Colonic mucosa (tissue), 4 donors: ENCODE measurements at places on chromosomes 3 and 15. TPM values are rescaled to one million over a fixed set of nuclear protein-coding genes. Genes with fewer than 3 reads are reported as not detected.
A peak's percentile ranks its signal among the peaks of the same experiment; 100 is the strongest.

- H3K27me3 ChIP-seq: no peaks in the 10 kb centered on the region
- no peak for DNase-seq
- H3K4me1 ChIP-seq: no peaks in the 10 kb centered on the region
- peaks cover 5% of the 10 kb centered on the region for H3K36me3 ChIP-seq
Observed at GRCh38 chr3:170149016-170149415, 32.5 kb downstream of the PHC3 start.

DNA sequence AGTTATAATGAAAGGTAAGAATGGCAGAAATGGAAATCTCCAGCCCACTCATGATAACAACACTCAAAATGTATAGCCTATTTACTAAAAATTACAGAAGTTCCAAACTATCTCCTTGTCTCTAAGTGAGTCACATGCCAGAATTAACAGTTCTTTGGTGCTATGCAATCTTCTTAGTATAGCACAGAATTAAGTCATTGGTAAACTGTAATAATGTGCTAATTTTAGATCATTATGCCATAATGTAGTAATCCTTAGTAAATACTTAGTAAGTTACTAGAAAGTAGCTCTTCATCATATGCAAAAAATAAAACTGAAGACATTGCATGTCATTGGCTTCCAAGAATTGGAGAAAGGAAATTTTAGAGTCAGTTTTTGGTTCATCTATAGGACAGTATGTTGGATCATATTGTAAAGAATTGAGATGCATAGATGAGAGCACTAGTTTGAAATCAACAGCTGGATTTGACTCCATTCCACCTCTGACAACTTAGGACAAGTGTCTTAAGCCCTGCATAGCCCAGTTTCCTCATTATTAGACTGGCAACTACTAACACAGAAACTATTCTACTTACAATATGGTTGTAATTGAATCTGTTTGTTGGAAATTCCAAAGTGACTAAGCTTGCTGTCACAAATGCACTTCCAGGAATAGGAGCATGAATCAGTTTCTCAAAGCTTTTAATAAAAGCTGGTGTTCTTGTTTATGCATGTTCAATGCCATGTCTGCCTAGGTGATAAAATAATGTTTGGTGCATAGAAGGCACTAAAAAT is 40.1 kb upstream of the CD47 start:
- H3K36me3 ChIP-seq: no peaks in the 10 kb centered on the region
- no peak overlapping the region for H3K4me3 ChIP-seq
- no peak overlapping the region for H3K27ac ChIP-seq
- no peaks in the 10 kb centered on the region for H3K27me3 ChIP-seq

DNA sequence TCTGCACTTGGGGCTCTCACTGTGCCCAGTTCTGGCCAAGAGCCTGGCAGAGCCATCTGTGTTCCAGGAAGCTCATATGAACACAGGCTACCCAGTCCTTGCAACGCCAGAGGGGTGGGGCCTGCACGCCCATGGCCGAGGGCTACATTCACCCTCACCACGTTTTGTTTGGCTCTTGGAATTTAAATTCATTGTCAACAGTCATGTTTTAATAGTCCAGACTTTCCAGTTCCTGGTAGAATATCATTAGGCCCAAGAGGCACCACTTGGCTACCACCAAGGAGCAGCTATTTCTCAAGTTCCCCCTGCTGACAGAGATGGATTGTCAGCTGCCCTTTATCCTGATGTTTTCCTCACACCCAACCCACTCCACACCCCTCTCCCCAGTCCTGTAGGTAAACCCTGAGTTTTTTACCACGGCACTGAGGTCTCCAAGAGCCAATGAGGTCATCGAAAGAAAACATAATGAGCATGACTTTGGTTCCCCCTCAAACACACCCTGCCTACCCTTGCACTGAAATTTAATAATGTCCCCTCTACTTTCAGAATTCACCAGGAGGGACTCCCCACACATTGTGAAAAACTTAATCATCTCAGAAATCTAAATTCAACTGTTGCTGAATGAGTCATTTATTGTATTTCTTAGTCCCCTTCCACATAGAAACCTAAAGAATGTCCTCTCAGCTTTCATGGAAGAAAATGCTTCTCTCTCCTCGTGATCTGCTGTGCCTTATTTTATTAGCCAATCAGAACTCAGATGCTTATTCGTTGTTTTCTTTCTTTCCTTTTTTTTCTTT is 125.1 kb downstream of the SHQ1 start:
- no peak overlapping the region for H3K4me3 ChIP-seq
- H3K4me1 ChIP-seq: no peaks in the 10 kb centered on the region
- peak; percentile 62 for DNase-seq
- H3K36me3 ChIP-seq: no peaks in the 10 kb centered on the region
- no peaks in the 10 kb centered on the region for H3K27me3 ChIP-seq

GRCh38 chr15:22919171-22919570 is 61.0 kb downstream of the CYFIP1 start:
- peaks cover 4% of the 10 kb centered on the region for H3K36me3 ChIP-seq
- H3K4me3 ChIP-seq: no peak overlapping the region
- no peak overlapping the region for H3K27ac ChIP-seq
- no peaks in the 10 kb centered on the region for H3K27me3 ChIP-seq
- no peak for DNase-seq

GRCh38 chr15:87939848-87940457 is 316.6 kb downstream of the NTRK3 start:
- no peak overlapping the region for H3K4me3 ChIP-seq
- H3K36me3 ChIP-seq: no peaks in the 10 kb centered on the region
- DNase-seq: no peak
- no peaks in the 10 kb centered on the region for H3K27me3 ChIP-seq
- H3K27ac ChIP-seq: no peak overlapping the region
- no peaks in the 10 kb centered on the region for H3K4me1 ChIP-seq

DNA sequence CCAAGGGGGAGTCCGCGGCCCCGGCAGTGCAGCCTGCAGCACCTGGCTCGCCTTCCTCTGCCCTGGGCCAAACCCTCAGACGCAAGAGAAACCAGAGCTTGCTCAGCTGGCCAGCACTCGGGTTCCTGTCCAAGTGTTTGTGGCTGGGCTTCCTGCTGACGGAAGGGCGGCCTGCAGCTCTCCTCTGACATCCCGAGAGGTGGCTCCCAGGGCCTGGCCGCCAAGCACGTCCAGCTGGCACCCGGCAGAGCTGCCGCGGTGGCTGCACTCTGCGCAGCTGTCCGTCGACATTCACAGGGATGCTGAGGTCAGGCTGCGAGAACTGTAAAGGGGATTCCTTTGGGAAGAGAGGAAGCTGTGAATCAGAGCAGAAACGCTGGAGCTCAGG is 85.6 kb downstream of the CPN2 start:
- no peaks in the 10 kb centered on the region for H3K36me3 ChIP-seq
- peak overlapping the region; percentile 21 for H3K27ac ChIP-seq
- DNase-seq: peak; percentile 64
- no peak overlapping the region for H3K4me3 ChIP-seq

- no peak for DNase-seq
- H3K4me3 ChIP-seq: no peak overlapping the region
- H3K27me3 ChIP-seq: no peaks in the 10 kb centered on the region
- H3K36me3 ChIP-seq: no peaks in the 10 kb centered on the region
Observed at GRCh38 chr3:71172951-71173350, 410.6 kb downstream of the FOXP1 start.

- no peak overlapping the region for H3K27ac ChIP-seq
- H3K4me1 ChIP-seq: no peaks in the 10 kb centered on the region
- H3K4me3 ChIP-seq: no peak overlapping the region
Observed at GRCh38 chr15:39944726-39945125, 10.8 kb downstream of the EIF2AK4 start.

DNA sequence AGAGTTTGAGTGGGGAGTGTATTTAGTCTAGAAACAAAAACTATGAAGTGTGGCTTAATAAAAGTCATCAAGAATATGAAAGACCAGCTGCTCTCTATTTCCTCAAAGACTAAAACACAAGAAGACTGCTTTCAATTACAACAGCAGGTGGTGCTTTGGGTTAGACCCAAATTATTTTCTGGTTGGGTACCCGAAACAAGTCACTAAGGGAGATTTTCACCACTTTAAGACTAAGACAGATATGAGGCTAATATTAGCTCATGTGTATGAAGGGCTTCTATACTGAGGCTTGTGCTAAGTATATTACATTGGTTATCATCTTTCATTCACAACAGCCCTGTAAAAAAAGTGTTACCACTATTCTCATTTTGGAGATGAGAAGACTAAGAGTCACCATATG is 43.1 kb downstream of the COL8A1 start:
- DNase-seq: no peak
- no peaks in the 10 kb centered on the region for H3K36me3 ChIP-seq
- H3K4me3 ChIP-seq: no peak overlapping the region

DNA sequence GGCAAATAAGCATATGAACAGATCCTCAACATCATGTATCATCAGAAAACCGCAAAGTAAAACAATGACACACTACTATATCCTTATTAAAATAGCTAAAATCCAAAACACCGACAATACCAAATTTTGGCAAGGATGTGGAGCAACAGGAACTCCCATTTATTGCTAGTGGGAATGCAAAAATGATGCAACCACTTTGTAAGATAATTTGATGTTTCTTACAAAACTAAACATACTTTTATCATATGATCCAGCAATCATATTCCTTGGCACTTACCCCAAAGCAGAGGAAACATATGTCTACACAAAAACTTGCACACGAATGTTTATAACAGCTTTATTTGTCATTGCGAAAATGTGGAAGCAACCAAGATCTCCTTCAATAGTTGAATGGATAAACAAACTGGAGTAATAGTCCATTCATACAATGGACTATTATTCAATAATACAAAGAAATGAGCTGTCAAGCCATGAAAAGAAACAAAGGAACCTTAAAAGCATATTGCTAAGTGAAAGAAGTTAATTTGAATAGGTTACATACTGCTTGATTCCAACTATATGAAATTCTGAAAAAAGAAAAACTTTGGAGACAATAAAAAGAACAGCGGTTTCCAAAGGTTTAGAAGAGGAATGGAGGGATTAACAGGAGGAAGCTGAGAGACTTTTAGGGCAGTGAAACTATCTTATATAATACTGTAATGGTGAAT is 172.0 kb downstream of the VPS13C start:
- no peak overlapping the region for H3K4me3 ChIP-seq
- H3K27me3 ChIP-seq: no peaks in the 10 kb centered on the region
- H3K27ac ChIP-seq: no peak overlapping the region
- H3K4me1 ChIP-seq: no peaks in the 10 kb centered on the region
- no peak for DNase-seq

KLHL40 gene
- total RNA-seq: not detected

PAK6 gene
- total RNA-seq: 4.9 TPM

ROPN1B gene
- total RNA-seq: not detected

SCAANT1 gene
- not detected for total RNA-seq

LRRC15 gene
- total RNA-seq: 0.32 TPM

EFCC1 gene
- total RNA-seq: 1.3 TPM
